ENCODE measurements at places on chromosomes 11 and 22.

DNA sequence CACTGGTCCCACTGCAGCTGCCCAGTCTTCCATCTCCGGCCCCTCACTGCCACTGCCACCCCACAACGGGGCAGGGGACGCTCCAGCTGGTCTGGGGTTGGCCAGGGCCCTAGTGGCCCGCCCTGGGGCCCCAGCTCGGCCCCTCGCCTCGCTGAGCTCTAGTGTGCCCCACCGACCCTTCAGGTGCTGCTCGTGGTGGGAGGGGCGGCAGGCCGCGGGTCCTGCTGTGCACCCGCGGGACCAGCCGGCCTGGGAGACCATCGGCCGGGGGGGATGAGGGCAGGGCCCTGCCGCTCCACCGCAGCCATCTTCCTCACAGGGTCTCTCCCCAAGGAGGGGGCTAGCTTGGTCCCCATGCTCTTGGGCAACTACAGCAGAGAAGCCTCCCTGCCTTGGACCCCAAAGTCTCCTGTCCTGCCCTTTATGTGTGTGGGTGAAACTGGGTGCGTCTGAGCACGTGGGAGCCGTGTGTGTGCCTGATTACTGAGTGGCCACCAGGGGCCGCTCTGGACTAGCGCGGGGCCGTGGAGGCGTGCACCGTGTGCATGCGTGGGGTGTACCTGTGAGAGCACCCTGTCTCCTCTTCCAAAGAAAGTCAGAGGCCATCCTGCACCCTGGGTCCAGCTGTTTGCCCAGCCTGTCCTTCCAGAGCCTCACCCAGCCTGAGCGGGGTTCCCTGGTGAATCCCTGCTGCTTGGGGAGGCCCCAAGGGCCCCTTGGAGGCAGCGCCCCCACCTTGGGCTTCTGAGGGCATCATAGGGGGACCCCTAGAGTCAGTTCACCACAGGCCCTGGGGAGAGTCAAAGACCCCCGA, 6.0 kb upstream of the ACR start:
- peak; percentile 50 for DNase-seq

GRCh38 chr11:129724866-129725265, 90.8 kb upstream of the TMEM45B start:
- DNase-seq, result no peak

- DNase-seq, result no peak
Measured at GRCh38 chr11:68016161-68016903, 6.2 kb downstream of the ALDH3B1 start.

DNA sequence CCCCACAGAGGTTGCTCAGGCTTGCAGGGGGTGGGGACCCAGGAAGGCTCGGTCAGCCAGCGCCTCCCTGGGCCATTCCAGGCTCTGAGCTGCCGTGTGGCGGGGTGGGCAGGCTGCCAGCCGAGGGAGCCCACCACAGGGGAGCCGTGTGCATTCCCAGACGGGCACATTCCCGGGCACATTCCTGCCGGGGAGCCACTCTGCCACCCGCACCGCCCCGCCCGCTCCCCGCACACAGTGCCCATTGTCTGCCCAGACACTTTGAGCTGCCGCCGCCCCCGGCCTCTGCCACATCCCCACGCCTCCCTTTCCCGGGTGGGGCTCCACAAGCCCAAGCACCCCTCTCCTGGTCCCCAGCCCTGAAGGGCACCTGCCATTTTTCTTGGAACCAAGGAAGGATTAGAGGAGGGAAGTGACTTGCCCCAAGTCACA, 27.4 kb downstream of the RPL3 start:
- DNase-seq, result no peak

DNA sequence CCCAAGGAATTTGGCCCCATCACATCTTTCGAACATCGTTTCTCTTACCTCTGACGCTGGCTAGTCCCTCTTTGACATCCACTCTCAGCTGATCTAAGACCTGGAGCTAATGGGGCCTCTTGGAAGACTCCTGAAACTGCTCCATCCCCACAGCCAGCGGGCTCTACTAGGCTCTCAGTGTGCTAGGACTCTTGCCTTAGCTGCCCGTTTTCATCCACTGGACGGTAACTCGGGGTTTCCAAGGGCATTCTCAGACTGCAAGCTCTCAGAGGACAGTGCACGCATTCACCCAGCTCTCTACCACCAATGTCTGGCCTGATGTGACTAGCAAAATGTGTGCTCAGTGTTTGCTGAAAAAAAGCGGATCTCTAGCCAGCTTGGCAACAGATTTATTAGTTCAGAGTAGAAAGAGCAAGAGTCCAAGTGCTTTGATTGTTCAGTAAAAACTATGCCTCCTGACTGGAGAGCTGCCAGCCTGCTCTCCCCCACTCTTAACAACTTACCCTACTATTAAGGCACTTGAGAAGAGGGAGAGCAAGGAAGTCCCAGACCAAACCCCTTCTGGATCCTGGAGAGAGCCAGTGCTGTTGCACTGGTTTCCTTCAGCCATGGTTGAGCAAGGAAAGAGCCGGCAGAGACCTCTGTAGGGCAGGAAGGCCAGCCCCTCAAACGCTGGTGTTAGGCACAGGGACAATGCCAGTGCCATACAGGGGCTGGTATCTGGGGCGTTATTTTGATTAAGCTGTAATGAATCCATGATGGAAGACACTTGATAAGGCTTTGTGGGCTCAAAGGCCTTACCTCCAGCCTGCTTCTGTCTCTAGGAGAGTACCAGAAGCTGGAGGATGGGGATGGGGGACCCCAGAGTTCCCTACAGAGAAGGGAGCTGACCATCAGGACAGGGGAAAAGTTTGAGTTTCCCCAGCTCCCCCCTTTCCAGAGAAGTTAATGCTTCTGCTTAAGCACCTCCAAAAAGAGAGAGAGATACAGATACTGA, 9.2 kb downstream of the RELA start:
- DNase-seq, result no peak

- DNase-seq, result no peak
Measured at GRCh38 chr11:28412029-28412428, 303.8 kb downstream of the METTL15 start.
